ENCODE measurements at places on chromosomes 4 and X.

- no peak for DNase-seq
These were observed 1441.5 kb upstream of the IGFBP7 start for GRCh38 chr4:58551676-58552075.

GRCh38 chrX:123184866-123185276, 793 bp downstream of the GRIA3 start:
- no peak for DNase-seq

- DNase-seq, result no peak
These were observed 127.6 kb upstream of the HHIP start for GRCh38 chr4:144518181-144518895.

GRCh38 chr4:108043526-108043925, 53.8 kb downstream of the HADH start:
- DNase-seq, result no peak

DNA sequence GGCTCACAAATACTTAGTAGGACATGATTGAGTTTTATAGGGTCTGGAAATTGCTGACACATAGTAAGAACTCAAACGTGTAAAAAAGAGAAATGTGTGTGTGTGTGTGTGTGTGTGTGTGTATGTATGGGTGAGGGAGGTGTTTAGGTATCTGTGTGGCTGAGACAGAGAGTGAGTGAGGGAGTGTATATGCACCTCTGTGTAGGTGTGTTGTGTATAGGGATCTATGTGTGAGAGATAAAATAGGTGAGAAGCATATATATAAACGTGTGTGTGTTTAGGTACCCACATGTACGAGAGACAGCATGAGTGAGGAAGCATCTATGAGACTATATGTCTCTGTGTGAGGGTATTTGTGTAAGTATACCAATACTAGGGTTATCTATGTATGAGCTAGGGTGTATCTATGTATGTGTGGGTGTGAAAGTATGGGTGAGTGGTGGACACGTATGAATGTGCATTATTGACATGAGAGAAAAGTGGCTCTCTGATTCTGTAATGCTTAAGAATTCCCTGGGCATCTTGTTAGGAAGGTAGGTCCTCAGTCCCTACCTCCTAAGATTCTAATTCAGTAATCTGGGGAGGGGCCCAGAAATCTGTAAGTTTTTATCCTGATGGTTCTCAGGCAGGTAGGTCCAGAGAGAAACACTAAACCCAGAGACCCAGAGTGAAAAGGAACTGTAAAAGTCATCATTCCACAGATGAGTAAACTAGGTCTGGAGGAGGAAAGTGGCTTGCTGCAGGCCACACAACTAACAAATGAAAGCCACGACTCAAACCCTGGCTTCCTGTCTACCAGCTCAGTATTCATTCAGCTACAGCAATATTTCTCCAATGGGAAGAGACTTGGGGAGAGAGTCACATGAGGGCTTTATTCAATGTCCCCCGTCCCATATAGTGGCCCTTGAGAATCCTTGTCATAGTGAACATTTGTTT, 237.0 kb downstream of the IDS start:
- no peak for DNase-seq

GRCh38 chrX:131081772-131082740, 23.9 kb downstream of the ARHGAP36 start:
- DNase-seq, result no peak

DNA sequence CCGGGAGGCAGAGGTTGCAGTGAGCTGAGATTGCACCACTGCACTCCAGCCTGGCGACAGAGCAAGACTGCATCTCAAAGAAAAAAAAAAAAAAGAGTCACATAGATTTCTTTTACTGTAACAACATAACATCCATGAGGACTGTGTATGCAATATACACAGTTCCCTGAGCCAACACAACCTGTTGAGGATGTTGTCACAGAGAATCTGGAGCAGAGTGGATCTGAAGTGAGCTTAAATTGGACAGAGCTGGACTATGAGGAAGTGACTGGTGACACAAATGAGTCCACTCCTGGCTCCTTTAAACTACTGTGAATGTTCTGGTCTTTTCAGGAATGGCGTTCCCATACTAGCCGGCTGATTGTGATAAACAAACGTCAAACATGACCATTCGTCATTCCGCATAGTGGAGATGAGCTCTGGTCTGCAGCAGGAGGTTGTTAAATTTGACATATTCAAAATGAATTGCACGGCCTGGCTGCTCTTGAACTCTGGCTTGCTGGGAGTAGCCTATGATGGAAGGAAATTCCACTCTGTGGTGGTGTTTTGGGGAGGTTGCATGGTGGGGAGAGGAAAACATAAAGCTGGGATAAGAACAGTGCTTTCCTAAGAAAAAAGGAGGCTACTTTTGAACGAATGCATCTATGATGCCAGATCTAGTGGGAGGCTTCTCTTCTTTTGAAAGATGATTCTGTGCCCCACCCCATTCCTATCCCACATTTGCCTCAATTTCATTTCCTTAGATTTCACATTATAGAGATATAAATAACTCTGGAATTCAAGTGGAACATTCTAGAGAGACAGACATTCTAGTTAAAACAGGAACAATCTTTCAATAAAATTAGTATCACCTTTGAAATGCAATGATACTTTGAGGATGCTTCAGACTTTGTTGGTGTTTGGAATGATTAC, 149.5 kb downstream of the SHROOM3 start:
- DNase-seq, result no peak

- no peak for DNase-seq
These were observed 279.0 kb downstream of the SPRY1 start for GRCh38 chr4:123675567-123675966.

GRCh38 chr4:38610521-38610920, 53.5 kb upstream of the KLF3 start:
- DNase-seq, result no peak

DNA sequence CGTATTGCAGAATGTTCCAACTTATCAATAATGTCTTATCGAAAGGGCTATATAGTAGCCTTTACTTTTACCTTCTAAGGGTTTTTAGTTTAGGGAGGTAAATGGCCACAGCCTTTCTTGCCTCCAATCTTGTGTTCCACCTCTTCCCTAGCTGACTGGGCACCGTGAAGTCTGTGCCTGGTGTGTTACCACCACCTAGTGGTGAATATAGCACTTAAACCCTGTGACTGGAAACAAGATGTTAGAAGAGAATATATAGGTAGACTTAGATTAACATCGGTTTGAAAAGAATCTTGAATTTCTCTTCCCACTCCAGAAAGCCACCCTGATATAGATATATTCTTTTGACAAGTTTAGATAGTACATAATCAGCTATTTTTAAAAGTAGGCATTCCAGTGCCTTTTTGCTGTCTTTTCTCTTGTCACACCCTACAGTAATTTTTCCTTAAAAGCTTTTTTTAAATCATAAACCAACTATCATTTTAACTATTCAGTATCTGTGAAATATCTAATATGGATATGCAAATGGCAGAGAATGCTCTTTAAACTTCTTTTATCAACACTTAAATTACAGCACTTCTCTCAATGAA, 27.8 kb upstream of the ADH7 start:
- peak; percentile 26 for DNase-seq

DNA sequence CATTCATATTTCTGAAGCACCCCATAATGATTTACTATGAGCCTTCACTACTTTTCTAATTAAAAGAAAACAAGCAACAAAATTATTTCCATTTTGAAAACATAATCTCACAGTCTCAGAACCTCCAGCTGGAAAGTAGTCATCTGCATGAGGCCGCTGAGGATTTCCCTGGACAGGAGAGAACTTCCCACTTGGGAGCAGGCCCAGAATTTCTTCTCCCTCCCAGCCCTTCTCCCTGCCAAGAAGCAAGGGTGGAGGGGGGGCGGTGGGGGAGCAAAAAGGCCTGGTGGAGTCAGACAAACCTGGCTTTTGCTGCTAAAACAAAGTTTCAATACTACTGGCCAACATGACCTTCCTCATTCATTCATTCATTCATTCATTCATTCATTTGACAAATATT, 167.3 kb downstream of the PJA1 start:
- no peak for DNase-seq

GRCh38 chrX:96568071-96568470, 116.6 kb upstream of the DIAPH2 start:
- no peak for DNase-seq

- no peak for DNase-seq
These were observed 14.8 kb downstream of the SOWAHB start for GRCh38 chr4:76883147-76883546.

- no peak for DNase-seq
These were observed 963.1 kb downstream of the RPA4 start for GRCh38 chrX:97846718-97847237.

GRCh38 chrX:19225909-19226308, 103.6 kb upstream of the ADGRG2 start:
- no peak for DNase-seq

DNA sequence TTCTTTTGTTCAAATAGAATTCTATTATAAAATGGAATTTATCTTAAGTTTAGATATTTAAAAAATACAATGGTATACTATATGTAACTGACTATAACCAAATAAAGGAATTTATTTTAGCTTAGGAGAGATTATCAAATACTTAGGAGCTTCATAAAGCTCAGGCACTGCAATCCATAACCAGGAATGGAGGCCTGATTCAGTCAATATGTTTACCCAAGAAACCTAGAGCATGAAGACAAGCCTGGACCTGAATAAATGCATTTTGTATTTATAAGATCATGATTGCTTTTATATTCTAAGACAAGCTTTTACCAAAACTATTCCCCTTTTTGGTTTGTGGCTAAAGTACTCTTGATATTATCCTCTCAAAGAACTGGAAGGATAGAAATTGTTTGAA, 742.6 kb downstream of the FAT4 start:
- DNase-seq, result no peak

DNA sequence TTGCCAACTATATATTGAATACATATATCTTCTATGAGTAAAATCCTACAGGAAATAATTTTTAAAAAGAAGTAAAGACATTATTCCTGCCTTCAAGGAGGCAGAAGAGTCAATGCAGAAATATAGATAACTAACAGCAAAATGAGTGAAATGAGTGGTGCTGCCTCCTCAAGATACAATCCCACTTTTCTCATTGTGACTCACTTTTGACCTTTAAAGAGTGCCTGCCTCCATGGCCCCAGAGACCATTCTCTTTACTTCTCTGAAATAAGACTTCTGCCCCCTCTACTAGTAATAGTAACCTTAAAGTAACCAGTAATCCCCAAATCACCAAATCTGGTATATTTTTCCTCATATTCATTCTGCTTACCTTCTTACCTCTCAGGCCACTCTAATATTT, 15.5 kb downstream of the SLC10A7 start:
- no peak for DNase-seq

- no peak for DNase-seq
These were observed 50.2 kb downstream of the PRKG2 start for GRCh38 chr4:81164623-81165416.

- DNase-seq, result no peak
These were observed 4.3 kb upstream of the NAA15 start for GRCh38 chr4:139297001-139297410.
